ENCODE measurements at places on chromosomes 2 and 18.

- no peak for DNase-seq
Observed at GRCh38 chr2:65061910-65062339, 5.7 kb downstream of the CEP68 start.

DNA sequence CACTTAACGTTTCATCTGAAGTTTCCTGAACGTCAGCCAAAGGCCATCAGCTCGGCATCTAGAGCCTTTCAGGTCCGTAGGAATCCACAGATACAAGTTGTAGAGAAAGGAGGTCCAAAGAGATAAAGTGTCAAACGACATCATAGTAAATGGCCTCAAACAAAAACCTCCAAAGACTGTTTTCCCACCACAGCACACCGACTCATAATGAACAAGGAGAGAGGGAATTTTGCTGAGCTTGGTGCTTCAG, 150.3 kb downstream of the PXDN start:
- DNase-seq, result no peak

DNA sequence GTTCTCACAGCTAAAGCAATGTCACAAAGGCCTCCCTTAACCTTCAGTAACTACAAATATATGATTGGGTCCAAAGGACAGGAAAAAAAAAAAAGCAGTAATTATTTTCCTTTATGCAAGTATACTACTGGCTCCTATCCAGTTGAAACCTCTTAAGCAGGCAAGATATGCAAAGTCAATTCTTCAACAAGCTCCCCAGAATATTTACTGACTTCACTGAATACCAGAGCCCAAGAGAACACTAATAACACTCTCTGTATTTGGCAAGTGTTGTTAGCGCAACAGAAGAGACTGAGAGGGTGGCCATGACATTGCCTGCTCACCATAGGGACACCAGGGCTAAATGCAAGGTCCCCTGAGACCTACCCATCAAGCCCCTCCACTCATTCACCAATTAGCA, 74.5 kb downstream of the AP1S3 start:
- no peak for DNase-seq

DNA sequence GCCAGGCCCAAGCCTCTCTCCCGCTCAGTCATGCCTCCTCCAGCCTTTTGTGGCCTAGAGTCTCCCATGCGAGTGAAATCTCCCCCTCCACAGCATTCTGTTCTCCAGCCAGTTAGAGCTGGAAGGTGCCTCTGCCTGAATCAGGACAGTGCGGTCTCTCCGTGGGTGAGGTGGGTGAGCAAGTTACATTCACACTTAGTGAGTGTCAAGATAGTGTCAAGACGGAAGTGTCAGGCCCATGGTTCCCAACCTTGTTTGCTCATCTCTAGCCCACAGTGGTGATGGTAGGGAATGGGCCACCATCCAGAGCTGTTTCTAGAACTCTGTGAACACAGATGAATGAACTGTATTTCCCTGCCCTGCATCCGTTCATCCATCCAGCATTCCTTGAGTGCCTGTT, 59.5 kb downstream of the LPIN1 start:
- DNase-seq, result no peak

DNA sequence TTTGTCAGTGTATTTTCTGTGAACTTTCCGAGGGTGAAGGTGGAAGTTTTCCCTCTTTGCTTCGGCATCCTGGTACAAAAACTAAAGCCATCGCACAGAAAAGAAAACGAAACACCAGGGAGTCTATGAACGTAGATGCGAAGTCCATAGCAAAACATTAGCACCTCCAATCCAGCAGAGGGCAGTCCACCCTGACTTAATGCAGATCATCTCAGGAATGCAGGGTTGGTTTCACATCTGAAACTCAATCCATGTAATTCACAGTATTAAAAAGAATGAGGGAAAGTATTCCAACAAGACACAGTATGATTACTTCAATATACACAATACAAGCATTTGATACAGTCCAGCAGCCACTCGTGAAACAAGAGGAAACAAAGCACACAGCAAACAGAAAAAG, 70.8 kb downstream of the RTP5 start:
- no peak for DNase-seq

DNA sequence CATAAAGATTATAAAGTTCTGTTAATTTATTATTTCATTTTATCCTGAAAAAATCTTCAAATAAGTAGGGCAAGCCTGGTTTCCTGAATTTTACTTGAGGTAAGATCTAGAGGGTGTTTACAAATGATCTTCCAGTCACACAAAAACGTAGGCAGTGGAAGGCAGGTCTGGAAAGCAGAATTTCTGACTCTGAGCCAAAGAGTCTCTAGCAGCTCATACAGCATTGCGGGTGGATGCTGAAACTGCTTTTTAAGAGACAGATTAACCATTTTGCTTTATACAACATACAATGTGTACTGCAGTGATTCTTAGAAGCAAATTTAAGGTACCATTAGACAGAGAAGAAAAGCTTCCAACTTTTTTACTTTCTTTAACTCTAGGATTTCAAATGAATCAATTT, 117.0 kb downstream of the FTCDNL1 start:
- no peak for DNase-seq

- DNase-seq, result no peak
Observed at GRCh38 chr2:132593171-132593570, 76.8 kb downstream of the LYPD1 start.

DNA sequence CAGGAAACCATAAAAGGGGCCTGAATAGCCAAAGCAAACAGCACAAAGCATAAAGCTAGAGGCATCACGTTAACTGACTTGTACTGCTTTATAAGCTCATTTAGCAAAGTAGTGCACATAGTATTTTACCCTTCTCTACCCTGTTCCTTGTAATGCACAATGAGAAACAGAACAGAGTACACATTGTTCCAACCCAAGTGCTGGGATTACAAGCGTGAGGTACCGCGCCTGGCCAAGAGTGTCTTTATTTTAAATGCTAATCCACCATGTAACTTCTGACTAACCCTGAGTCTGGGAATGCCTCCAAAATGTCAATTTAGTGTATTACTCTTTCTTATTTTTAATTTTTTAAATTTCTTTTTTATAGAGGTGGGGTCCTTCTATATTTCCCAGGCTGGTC, 46.4 kb upstream of the STON1 start:
- DNase-seq, result no peak

- no peak for DNase-seq
Observed at GRCh38 chr2:201929281-201930026, 104.2 kb upstream of the FZD7 start.

DNA sequence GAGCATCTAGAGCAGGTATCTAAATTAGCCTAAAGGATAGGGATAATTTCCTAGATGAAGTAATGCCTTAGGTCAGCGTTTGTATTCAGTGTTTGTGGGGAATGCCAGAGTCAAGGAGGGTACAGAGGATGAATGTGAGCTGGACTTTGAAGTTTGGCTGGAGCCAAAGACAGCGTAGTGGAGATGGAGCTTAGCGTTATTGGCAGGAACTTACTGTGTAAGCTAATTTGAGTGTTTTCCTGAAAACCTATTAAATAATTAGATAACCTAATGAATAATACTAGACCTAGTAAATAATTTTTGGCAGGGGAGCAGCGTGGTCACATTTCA, 4.2 kb downstream of the RNF138 start:
- no peak for DNase-seq

DNA sequence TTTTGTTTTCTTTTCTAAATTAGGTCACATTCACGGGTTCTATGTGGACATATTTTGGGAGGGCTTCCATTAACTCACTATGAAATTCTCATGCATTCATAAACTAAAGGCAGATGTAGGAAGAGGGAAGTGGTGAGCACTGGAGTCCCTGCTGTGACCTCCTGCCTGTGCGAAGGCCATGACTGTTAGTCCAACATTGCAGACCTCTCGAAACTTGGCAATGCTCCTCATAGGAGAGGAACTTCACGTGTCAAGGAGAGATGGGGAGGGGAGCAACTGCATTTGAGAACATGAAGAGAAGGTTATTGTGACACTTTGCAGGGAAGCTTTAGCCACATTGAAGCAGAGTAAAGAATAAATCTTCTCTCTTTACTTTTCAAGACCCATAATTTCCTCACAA, 126.4 kb upstream of the HNMT start:
- DNase-seq, result no peak

DNA sequence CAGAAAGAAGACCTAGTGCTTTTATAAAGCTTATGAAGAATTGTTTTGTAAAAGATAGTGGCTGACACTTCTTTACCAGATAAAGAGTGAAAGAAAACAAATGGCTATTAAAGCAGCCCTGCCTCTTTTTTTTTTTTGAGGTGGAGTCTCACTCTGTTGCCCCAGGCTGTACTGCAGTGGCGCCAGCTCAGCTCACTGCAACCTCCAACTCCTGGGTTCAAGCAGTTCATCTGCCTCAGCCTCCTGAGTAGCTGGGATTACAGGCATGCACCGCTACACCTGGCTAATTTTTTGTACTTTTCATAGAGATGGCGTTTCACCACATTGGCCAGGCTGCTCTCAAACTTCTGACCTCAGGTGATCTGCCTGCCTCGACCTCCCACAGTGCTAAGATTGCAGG, 12.9 kb downstream of the ARPC2 start:
- no peak for DNase-seq

DNA sequence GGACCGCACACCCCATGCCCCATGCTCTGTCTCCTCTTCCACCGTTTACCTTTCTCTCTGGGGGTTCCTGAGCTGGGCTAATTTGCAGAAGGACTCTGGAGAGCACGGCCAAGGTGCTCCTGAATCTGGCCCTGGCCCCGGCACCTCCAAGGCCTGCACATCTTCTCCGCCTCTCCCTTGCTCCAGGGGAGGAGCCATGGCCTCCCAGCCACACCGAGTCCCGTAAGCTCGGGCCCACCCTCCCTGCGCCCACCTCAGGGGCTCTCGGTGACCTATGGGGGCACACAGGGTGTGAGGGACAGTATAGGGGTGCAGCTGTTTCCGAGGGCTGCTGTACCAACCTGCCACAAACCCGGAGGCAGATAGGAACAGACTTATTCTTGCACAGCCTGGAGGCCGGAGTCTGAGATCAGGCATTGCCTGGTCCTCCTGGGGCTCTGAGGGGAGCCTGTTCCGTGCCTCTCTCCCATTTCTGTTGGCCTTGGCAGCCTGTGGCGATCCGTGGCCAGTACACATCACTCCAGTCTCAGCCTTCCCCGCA, 127.3 kb upstream of the GPC1 start:
- DNase-seq, result no peak

DNA sequence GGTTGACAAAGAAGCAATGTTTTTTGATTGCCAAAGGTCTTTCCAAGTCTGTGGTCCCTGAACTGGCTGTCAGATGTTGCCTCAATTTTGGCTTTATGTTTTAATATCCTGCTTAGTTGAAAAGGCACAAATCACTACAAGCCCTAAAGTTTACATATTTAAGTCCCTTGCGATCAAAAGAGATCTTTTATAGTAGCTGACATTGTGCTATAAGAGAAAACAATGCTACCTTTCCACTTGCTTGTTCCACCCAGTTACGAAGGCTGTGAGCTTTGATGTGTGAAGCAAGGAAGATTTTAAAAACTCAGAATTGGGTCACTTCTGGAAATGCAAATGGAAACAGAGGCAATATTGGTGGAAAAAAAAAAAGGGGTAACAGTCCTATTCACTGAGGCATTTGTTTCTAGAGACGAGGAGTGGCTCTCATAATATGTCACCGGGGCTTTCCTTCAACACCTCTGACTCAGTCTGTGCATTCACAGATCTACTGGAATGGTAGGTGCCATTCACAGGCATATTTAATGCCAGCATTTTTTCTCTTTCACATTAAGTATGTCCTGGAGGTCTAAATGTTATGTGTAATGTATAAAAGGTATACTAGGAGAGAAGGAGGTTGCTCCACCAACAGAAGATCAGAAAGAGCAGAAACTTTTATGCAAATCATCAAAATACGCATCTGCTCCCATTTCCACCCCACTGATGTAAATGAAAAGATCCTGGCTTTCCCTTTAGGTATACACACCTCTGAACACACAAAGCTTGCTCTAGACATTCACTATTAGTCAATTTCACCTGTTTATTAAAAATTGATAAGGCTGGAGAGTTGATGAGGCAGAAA, 91.8 kb downstream of the TGIF1 start:
- DNase-seq, result no peak

DNA sequence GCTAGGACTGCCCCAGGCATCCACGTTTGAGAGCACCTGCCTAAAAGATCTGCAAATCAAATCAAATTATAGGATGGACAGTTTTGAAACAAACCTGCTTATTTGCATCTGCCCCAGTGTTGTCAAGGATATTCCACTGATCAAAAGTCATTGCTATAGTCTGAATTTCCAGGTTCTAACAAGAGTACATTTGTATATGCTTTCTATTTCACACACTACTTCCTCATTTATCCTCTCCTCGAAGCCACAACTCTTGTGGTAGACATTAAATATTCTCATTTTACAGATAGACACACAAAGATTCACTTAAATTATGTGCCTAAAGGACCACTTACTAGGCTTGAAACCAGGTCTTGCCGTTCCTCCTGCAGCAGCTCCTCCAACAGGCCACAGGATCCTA, 11.9 kb upstream of the TET3 start:
- no peak for DNase-seq

- no peak for DNase-seq
Observed at GRCh38 chr2:225425284-225425683, 25.8 kb downstream of the NYAP2 start.

DNA sequence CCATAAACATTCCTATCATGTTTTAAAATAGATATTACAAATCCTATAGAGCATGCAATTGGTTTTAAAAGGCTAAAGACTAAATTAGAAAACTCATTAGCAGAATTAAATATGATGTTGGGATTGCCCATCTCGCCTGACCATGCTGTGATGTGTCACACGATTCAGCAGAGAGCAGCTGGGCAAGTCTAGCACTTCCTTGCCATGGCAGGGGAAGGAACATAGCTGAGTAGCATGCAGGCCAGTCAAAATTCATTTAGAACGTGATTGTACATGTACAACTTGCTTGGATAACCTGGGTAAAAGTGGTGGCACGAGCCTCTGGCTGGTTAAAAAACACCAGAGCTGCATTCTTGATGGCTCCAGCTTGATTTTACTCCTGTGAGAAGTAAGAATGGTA, 81.3 kb downstream of the SCN3A start:
- DNase-seq, result no peak

DNA sequence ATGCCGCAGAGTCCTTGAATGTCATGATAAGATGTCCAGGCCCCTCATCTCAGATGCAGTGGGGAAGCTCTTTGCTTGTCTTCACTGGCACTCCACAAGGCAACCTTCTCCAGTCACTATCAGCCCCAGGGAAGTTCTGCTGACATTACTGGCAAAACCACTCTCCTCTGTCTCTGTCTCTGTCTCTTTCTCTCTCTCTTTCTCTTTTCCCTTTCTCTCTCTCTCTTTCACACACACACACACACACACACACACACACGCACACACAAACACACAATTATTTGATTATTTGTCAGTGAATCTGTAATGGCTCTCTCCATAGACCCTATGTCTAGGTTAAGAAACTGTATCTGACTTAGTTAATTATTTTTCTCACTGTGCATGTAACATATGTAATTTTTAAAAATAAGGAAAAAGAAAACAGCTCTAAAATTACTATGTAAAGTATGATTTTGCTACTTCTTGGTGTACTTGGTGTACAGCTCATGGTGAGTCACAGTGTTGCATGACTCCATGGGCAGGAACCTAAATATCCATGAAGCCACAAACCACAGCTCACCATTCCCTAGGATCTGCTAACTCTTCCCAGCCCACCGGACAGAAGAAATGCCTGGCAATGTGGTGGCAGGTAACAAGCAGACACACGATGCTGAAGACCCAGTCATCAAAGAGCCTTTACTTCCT, 594.9 kb upstream of the ID2 start:
- peak; percentile 86 for DNase-seq

- DNase-seq, result no peak
Observed at GRCh38 chr2:175034716-175035115, 29.5 kb upstream of the CHN1 start.

GRCh38 chr2:9774266-9774665, 69.0 kb upstream of the TAF1B start:
- no peak for DNase-seq
